ENCODE measurements at places on chromosomes 11 and 22.

DNA sequence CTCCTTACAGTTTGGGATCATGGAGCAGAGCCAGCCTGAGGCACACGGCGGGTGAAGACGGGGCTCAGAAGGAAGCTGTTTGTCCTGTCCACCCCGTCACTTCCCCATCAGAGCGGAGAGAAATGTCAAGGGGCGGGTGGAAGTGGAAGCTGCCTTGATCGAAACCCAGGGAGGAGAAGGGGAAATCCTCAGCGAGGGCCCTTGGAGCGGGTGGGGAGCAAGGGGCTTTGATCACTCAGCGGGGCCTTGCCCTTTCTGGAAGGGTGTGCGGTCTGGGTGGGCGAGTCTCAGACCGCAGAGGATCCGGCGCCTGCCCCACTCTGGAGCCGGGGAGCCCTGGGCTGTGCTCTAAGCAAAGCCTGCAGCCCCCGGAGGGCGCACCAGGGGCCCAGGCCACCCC is 320.4 kb downstream of the NTM start:
- no peak for DNase-seq

- no peak for DNase-seq
Measured at GRCh38 chr11:79390923-79391322, 49.9 kb downstream of the TENM4 start.

GRCh38 chr11:4916581-4916980 is 2.6 kb downstream of the OR51G2 start:
- DNase-seq, result no peak

DNA sequence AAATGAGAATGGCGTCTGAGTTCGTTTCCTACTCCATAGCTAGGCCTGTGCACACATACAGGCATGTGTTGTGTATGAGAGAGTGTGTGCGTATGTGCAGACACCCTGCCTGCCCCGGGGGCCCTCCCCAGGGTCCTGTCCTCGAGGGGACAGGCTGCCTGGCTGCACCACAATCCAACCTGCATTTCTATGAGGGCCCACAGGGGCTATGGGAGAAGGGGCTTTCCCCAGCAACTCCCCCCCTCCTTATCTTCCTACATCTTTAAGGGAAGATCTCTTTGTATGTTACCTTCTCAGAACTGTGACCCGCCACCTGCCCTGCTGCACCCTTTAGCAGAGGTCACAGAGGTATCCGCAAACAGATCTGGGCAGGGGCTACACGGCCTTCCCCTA is 14.9 kb downstream of the ADORA2A start:
- no peak for DNase-seq

DNA sequence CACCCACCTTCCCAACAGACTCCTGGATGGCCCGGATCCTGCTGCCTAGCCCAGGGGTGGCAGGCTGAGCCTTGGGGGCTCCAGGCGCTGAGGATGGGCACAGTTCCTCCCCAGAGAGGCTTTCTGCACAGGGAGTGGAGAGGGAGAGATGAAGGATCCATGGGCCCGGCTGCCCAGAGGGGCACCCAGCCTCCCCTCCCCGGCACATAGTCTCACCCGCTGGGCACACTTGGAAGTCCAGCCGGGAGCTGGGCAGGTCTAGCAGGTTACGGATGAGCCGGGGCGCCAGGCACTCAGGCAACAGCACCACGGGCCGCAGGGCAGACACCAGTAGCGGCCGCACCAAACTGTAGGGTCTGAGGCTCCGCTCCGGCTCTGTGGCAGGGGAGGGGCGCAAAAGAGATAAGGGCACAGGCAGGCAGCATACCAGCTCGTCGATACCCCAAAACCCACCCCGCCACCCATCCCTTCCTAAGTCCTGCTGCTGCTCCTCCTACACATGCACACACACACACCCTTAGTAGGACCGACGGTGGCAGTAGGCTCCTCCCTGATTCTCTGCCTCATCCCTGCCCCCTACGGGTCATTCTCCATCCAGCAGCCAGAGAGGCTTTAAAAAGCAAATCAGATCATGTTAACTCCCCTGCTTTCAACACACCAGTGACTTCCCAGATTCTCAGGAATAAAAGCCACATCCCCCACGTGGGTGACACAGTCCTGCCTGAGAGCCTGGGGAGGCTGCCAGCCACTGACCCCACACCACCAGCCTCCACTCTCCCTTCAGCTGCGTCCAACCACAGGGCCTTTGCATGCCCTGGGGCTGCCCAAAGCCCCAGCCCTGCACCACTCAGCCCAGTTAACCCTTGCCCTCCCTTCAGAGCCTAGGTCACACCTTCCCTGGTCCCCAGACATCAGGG is 6.5 kb upstream of the MFNG start:
- DNase-seq, result peak; percentile 62

DNA sequence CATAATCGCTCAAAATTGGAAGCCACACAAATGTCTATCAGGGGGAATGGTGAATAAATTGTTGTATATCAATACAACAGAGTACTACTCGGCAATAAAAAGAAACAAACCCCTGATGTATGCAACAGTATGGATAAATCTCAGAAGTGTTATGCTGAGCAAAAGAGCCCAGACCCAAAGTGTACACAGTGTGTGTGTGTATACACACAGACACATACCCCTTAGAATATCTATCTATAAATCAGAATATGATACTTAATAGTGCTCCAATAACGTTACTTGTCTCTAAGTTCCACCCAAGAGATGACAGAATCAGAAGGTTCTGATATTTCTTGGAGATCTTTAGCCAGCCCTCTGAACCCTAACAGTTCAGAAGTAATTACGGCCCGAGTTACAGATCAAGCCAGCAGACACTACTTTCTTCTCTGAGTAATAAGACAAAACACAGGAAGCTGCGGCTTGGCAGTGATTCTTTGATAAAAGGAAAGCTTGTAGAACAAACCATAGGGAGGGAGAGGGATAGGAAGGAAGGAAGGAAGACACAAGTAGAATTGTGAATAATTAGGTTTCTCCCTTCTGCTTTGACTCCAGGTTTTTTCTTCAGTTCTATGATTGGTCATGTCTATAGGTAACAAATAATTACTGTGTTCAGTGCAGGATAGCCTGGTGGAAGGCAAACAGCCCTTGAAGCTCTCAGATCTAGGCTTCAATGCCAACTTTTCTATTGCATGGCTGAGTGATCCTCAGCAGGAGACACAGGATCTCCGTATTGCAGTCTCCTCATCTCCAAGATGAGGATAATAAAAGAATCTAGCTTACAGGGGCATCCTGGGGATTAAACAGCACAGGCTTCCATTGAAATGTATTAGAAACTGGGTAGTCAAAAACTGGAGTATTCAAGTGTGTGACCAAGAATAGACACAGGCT is 75.6 kb upstream of the TEAD1 start:
- DNase-seq, result peak; percentile 50

GRCh38 chr11:44840085-44840478 is 110.6 kb downstream of the TP53I11 start:
- DNase-seq, result no peak
